ENCODE measurements at places on chromosomes 5 and 9.

GRCh38 chr5:124436294-124436693, 310.1 kb downstream of the ZNF608 start:
- no peak for DNase-seq

- no peak for DNase-seq
Observed at GRCh38 chr9:124133727-124134126, 122.2 kb downstream of the LHX2 start.

GRCh38 chr9:130854092-130854491, 19.0 kb downstream of the ABL1 start:
- DNase-seq = no peak

DNA sequence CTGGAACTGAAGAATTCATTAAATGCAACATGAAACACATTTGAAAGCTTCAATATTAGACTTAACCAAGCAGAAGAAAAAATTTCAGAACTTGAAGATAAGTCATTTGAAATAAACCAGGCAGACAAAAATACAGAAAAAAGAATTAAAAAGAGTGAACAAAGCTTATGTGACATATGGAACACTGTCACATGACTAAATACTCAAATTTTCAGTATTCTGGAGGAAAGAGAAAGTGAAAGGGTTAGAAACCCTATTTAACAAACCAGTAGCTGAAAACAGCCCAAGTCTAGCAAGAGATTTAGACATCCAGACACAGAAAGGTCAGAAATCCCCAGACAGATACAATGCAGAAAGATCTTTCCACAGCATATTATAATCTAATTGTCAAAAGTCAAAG, 37.1 kb upstream of the SH3TC2 start:
- DNase-seq = no peak

- no peak for DNase-seq
Observed at GRCh38 chr5:181170237-181170825, 22.9 kb downstream of the OR2V2 start.

DNA sequence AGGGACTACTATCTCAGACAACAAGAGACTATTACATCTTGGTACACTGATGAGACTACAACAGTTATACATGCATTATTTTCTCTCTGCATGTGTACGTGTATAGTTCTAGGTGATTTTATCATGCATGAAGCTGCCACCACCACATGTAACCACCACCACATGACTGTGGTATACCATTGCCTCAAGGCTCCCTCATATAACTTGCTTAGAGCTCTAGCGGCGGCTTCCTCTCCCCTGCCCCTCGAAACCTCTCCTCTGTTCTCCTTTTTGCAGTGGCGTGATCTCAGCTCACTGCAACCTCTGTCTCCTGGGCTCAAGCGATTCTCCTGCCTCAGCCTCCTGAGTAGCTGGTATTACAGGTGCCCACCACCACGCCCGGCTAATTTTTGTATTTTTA, 162.3 kb downstream of the AOPEP start:
- DNase-seq = no peak

GRCh38 chr9:107866711-107867311, 377.2 kb upstream of the KLF4 start:
- no peak for DNase-seq

GRCh38 chr9:131045300-131046092, 36.5 kb downstream of the LAMC3 start:
- no peak for DNase-seq

- DNase-seq = no peak
Observed at GRCh38 chr9:76451234-76451633, 7.7 kb upstream of the GCNT1 start.

Data from stimulated activated CD8-positive, alpha-beta memory T cell treated with anti-CD3 and anti-CD28 coated beads, Interleukin-7, amount 100 ng/mL, for 1 hour (primary cell).